Glutamatergic neuron (in vitro differentiated cells): ENCODE measurements at places on chromosomes 6 and 20. TPM values are rescaled to one million over a fixed set of nuclear protein-coding genes. Genes with fewer than 3 reads are reported as not detected.

DNA sequence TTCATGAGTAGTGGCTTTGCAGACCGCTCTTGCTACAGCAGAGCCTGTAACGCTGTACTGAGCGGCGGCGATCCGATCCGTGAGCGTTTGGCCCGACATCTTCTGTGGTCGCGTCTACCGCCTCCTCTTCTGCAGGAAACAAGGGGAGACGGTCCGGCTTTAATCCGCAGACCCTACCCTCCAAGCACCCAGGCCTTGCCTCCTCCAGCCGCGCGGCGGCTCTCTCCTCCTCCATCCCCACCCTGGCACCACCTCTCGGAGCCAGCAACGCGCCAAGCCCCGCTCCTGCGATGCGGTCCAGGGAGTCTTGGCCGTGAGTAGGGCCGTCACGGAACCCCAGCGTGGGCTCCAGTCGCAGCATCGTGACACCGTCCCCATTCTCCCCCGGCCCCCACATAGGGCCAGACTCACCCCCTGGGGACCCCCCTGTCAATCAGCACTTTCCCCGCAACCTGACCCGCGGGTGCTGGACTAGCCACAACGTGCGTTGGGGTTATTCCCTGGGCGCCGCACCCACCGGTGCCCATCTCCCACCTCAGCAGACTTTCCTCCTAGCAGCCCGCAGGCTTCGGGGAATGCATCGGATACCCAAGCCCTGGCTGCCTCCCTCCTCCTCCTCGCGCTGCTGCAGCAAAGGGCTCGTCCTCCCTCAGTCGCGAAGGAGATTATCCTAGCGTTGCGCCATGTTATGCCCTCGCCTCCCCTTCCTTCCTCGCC is 914 bp downstream of the SNAP91 start:
- H3K4me1 ChIP-seq = peaks cover 2% of the 10 kb centered on the region
- no peaks in the 10 kb centered on the region for H3K36me3 ChIP-seq
- H3K27ac ChIP-seq = peak overlapping the region; percentile 82
- peak; percentile 61 for DNase-seq

DNA sequence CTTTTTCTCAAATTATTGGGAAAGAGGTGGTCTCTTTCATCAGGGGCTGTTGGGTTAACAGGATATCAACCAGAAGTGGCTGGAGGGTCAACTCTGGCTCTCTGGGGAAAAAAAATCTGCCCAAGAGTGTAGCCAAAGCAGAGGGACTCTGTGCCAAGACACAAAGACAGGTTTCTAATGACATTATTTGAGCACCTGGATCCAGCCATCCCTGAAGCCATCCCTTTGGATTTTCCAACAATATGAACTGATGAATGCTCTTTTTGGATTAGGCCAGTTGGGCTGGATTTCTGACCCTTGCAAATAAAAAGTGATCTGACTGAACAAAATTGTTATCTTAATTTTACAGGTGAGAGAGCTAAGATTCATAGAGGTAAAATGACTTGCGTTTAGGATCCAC is 88.7 kb downstream of the KCNB1 start:
- no peaks in the 10 kb centered on the region for H3K36me3 ChIP-seq
- DNase-seq = no peak
- no peak overlapping the region for H3K27ac ChIP-seq
- H3K27me3 ChIP-seq = no peaks in the 10 kb centered on the region

GRCh38 chr6:51936531-51937290 is 150.7 kb downstream of the PKHD1 start:
- H3K4me3 ChIP-seq = no peak overlapping the region
- no peak overlapping the region for H3K27ac ChIP-seq
- no peaks in the 10 kb centered on the region for H3K27me3 ChIP-seq
- DNase-seq = no peak
- H3K36me3 ChIP-seq = peaks cover 5% of the 10 kb centered on the region

The FAM120B gene
- 48.3 TPM for total RNA-seq
